ENCODE measurements at places on chromosomes 2 and 18.
A peak's percentile ranks its signal among the peaks of the same experiment; 100 is the strongest.

- peak; percentile 81 for DNase-seq
Measured at GRCh38 chr2:168552450-168552856, 96.4 kb downstream of the CERS6 start.

DNA sequence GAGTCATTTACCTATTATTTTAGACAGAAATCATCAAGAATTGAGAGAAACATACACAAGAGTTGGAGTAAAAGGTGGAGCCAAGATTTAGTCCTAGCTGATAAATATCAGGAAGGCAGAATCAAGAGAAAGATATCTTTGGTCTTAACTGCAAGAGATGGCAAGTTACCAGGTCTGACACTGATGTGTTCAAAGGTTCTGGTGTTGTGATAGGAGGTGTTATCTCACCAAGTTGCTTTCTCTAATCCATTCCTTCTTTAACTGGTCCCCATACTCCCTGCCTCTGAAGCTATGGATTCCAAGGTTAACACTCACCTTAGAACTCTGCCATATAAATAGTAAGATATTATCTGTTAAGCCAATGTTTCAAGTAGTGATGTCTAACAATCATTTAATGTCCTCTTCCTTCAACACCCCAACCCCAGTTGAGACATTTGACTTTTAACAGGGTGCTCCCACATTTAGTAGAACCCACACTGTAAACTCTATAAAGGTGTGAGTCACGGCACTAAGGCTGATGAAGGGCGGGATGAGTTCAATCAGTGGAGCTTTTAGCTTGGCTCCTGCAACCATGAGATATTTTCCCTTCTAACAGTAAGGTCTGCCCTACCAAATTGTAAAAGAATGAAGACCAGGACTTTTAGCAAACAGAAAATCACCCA lies 333.7 kb downstream of the RND3 start:
- no peak for DNase-seq

GRCh38 chr18:33146014-33146413 lies 294.5 kb downstream of the CCDC178 start:
- DNase-seq: no peak

DNA sequence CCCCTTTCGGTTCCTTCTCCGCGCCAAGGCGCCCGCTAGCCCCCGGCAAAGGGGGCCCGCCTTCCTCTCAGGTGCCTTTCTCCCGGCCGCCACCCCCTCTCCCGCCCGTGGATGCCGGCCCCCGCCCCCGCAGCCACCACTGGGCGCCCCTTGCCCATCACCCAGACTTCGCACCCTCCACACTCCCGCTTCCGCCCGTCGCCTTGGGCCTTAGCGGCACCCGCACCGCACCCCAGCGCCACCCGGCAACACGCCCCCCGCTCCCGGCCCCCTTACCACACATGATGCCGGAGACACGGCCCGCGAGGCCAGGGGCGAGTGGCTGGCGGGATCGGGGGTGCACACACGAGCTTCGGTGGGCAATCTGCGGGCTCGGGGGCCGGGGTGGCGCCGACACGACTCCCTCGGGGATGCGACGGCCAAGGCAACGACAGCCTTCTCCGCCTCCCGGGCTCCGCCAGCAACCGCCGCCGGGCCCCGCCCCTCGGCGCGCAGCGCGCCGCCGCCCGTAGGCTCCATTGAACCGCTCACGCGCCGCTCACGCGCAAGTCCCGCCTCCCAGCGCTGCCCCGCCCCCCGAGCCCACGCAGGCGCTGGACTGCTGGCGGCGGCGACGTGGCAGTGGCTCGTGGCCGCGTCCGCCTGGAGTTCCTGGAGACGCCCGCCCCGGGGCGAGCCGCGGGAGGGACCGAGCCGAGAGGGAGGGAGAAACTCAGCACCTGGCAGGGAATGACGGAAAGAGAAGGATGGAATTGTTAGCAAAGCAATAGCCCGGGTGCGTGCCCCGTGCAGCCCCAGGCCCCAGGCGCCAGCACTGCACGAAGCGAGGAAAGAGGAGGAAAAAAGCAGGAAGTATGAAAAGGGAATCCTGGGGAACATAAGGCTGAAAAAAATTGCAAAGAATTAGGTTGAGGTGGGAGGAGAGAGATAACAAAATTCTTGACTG lies at the start of gene GFPT1:
GFPT1 (minus strand) TSS at position 439 of the 946 bp plus-strand sequence; CDS start at position 283, 156 bp downstream.
- peak; percentile 90 for DNase-seq

DNA sequence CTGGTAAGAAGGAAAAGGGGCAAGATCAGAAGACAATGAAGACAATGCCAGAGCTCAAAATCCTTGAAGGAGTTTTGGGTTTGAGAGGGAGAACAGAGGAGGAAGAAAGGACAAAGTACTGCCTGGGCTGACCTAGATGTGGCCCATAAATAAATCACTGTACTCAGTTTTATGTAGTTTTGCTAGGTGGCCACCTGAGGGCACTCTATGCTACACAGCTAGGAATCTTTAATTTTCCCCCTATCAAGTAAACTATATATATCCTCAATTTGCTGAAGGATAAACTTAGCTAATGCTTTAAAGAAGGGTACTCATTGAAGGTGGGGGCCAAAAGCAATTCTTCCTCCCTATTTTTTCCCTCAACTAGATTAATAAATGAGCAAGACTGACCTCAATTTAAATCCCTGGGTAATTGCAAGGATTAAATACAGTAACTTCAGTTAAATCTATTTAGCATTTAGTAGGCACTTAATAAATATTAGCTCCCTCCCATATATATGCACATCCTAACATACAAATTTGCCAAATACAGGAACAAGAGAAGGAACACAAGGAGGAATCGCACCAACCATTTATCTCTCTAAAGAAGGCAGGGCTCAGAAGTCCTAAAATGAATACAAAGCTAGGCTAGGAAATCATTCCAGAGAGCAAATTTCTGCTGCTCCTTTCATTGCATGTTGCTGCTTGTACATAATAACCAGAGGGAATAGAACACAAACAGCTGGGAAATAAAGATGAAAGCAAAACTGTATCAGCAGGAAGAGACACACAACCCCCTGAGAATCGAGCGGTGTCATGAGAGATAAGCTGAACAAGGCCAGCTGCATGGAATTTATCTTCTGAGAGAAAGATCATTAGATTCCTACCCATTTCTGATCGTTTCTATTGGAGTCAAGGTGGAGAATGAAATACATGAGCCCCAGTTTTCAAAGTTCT lies 540.1 kb downstream of the NRXN1 start:
- DNase-seq: peak; percentile 53

- DNase-seq: no peak
Measured at GRCh38 chr2:158458617-158458920, 1.8 kb downstream of the PKP4 start.

GRCh38 chr2:20197192-20197591 lies 27.7 kb downstream of the SDC1 start:
- no peak for DNase-seq

- DNase-seq: no peak
Measured at GRCh38 chr2:215391531-215391930, 44.3 kb downstream of the FN1 start.

- DNase-seq: no peak
Measured at GRCh38 chr2:151627353-151627752, 106.9 kb downstream of the NEB start.
